ENCODE measurements at places on chromosomes 16 and 17. TPM values are rescaled to one million over a fixed set of nuclear protein-coding genes. Genes with fewer than 3 reads are reported as not detected.

STX1B gene
- 1.5 TPM for total RNA-seq

BMERB1 gene
- total RNA-seq = 83.3 TPM

MFSD6L gene
- total RNA-seq = not detected

CBLN1 gene
- not detected for total RNA-seq

GPR142 gene
- total RNA-seq = not detected
